ENCODE measurements at places on chromosomes 4 and X.

- DNase-seq: no peak
Measured at GRCh38 chr4:38091636-38092035, 131.4 kb downstream of the PTTG2 start.

DNA sequence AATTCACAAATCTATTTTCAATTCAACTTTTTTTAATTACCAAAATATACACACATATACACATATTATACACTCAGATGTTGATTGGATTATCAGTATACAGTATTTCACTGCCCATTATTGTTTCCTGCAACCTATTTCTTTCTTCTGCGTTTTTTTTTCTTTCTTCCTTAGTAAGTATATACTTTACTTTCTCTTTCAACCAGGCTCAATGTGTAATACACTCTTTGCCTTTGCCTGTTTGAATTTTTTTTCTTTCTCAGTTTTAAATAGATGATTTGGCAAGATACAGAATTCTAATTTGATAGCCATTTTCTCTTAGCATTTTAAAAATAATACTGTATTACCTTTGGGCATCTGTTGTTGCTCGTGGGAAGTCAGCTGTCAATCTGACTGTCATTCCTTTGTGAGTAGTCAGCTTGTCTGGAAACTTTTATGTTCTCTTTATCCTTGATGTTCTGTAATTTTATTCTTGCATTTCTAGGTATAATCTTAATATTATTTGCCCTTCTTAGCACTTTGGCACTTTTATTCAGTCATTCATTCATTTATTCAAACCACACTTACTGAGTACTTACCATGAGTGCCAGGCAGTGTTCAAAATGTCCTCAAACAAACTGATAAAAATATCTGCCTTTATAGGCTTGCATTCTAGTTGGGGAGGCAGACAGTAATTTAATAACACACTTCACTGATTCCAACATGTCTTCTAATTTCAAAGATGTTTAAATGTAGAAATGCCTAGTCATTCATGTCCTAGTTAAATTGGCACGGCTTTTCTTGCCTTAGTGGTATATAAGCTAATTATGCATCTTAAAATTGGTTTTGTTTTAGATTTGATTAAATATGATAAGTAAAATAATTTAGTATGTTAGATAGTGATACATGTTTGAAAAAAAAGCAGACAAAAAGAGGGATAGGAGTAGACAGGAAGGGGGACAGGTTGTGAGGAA lies 3.7 kb downstream of the USP38 start:
- DNase-seq: no peak

DNA sequence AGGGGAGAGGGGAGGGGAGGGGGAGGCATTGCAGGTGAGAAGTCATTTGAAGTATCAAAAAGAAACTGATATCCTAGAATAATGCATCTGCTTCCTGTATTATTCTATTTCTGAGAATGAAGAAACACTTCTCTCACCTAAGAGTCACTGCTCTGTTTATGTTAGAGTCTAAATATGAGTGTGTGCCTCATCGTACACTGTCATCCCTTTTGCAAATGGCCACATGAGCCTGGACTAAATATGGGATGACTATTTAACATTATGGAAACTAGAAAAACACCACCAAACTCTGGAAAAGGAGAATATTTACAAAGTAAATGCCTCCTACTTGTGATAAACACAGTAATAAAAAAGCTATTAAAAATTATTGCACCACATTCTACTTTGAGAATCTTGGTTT lies 146.4 kb upstream of the NOCT start:
- DNase-seq: no peak

DNA sequence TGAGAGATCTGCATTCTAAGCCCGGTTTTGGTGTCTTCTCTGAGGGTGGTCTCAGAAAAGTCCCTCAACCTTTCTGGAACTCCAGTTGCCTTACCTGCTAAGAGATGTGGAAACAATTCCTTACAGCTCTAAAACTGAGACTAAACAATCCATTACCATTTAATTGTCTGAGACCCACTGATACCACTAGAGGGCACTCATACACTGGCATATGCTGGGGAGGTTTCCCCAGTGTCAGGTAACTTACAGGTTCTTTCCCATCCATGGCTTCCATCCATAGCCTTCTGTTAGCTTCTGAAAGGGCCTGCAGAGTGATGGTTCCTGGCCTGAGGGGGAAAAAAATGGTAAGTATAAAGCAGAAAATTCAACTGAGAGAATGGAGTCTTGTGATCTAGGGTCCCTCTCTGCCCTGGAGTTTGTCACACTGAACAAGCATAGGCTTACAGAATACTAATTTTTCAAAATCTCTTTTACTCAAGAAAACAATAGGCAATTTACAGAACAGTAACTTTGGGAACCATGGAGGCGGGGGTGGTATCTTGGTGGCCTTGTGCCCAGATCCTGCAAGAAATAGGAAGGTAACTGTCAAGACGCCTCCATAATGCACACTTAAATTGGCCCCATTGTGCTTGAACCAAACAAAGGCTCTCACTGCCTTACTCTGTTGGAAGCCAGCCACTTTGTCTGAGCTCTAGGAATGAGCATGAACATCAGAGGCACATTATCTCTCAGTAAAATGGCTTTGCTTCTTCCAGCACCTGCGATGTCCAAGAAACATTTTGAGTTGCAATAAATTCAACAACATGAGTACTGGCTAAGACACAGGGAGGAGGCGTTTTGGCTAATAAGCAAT lies 236.1 kb downstream of the OPHN1 start:
- no peak for DNase-seq

DNA sequence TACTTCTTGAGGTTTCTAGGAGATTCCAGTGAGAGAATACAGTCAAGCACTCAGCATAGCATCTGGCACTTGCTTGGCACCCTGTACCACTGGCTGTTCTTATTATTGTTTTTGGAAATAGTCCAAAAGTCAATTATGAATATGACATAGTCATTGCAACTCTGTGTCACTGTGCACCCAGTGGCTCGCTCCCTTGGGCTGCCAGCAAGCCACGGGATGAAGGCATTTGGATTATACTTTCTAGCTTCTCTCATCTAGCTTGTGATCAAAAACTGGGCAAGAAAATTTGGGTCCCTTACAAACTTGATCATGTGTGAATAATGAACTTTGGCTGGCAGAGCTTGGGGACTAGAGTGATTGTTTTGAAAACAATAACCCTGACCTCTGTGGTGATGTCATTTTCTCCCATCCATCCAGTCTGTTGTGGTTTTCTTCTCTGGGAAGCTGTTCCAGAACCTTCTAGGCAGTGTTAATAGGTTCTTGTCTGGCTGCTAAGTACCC lies 32.7 kb upstream of the LIMCH1 start:
- no peak for DNase-seq

DNA sequence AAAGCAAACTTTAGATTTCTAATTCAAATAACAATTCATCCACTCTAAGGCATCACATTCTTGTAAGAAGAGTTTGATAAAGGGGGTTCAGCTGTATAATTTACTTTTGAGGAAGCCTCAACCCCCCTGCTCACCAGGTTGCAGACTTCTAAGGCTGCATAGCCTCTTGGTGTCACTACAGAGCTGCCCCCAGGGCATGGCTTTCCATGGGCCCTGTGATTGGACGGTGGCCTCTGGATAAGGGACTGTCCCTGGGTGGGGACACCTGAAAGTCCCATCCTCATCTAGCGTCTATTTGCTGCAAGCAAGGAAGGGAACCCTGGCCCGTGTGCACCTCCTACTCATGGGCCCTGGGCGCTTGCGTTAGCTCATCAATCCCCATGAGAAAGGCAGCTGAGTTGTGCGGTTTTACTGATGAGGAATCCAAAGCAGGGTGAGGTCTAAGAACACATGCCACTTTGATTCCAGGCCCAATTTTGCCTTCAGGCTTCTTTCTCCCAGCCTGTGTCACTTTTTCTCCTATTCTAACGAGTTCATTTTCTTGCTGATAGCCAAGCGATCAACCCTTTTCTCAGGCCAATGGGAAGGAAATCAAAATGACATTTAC lies 51.8 kb downstream of the SCML1 start:
- DNase-seq: no peak

DNA sequence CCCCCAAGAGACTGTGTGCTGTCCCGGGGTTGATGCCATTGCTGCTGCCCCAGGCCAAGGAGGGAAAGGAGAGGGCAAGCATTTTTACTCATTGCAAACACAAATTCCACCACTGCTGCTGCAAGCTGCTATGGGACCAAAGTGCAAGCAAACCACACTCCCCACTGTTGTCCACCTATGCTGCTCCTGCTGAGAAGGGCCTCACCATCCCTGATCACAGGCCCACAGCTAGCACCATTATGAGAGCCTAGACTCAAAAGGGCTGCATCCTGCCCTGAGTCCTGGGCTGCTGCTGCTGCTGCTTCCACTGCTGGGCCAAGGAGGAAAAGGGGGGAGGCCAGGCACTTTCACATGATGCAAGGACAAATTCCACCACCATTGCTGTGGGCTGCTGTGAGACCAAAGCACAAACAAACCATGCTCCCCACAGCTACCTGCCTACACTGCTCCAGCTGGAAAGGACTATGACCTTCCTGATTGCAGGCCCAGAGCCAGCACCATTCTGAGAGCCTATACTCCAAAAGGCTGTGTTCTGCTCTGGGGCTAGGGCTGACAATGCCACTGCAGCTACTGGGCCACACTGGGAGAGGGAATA lies 218.2 kb upstream of the ZCCHC13 start:
- no peak for DNase-seq

DNA sequence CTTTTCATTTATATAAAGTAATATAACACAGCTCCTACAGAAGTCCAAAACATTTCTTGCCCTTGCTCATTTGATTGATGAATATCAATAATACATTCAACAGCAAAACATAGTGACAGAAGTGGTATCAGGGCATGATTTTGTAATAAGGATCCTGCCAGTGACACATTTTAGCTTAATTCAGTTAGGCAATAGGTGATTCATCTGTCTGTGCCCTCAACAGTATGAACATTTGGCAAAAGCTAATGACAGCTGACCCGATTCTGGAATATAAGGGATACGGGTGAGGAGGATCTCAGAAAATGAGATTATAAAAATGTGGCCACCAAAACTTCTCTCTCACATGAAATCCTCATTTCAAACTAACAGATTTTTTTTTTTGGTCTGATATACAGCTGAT lies 294.0 kb downstream of the CAMK2D start:
- no peak for DNase-seq

DNA sequence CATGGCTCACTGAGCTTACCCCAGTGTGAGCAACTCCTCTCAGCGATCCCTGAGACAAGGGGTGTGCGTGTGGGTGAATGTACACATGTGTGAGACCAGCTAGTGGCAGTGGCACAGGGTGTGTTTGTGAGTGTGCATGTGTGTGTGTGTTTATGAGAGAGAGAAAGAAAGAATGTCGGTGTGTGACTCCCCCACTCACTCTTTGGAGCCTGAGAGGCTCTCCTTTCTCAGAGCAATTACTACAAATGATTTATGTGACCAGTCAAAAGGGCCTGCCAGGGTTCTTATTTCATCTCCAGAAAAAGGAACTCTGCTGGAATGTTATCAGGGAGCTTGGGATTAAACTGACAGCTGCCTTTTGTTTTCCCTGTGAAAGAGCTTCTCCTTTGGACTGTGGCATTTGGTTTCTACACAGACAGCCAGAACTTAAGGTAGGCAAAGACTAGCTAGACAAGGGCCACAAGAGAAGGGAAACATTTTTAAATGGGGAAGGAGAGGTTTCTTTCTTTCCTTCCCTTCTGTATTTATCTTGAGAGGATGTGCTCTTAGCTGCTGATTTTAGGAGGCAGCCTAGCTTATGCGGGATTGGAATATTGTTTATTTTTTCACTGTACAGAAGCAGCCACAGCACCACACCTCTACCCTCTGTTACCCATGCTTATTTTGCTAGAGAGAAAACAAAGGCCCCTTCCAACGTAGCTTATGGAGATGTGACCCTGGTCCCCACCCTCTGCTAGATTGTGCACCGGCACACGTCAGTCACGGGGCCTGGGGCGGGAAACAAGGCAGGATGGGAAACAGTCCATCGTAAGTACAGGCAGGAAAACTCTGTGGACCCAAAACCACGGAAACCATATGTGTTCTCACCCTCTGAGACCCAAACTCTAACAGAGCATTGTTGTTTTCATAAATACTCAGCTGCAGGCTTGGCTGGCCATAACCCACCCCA lies 143.5 kb downstream of the MGST2 start:
- no peak for DNase-seq

GRCh38 chrX:30015440-30015839 lies 199.9 kb upstream of the MAGEB2 start:
- no peak for DNase-seq

DNA sequence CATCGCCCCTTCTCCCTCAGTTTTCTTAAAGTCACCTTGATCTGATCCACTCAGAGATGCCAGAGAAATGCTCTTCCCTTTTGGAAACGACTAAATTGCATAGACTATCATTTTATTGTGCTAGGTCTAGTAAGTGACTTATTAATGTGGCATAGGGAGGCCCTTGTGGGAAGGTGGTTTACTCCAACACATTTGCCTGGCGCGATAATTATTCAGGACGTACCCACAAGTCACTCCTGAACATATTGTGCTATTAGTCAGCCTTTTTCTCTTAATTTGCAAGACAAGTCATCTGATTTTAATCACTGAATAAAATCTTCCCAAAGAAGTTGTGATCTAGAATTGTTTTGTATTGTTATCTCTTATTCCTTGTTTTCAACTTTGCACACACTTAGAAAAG lies 7.6 kb downstream of the ENPEP start:
- no peak for DNase-seq

- no peak for DNase-seq
Measured at GRCh38 chrX:67726018-67726417, 182.2 kb downstream of the AR start.

DNA sequence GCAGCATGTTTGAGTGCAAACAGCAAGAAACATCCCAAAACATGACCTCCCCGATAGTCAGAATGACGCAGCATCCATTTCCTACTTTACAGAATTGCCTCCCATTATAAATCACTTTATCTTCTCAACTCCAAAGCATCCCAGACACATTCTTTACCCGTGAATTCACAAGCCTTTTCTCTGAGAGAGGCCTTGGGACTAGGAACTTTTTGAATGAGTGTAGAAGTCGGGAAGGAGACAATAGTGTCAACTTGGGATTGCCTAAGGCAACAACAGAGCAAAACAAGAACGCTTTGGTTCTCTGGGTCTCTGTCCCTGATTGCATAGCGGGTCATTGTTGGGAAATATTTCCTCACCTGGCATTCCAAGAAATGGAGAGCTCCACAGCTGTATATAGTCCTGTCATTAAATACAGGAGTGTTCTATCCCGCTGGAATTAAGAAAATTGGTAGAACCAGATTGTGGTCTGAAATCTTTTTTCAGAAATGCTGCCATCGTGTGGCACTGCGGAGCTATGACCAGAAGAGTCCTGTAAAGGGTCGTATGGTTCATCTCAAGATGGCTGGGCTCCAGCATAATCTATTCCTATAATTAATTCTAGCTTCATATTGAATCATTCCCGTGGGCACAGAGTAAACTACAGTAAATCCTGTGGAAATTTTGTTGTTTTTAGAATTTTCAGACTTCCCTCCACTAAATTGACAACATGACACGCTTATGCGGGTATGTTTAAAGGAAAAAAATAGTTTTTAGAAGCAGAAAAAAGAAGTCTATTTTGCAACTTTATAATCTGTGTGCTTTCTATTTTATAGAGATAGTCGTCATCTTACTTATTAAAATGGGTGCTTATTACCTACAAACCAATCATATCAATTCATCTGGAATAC lies 2.0 kb upstream of the SPP1 start:
- DNase-seq: peak; percentile 4
